ENCODE measurements at places on chromosomes 3 and 15.

DNA sequence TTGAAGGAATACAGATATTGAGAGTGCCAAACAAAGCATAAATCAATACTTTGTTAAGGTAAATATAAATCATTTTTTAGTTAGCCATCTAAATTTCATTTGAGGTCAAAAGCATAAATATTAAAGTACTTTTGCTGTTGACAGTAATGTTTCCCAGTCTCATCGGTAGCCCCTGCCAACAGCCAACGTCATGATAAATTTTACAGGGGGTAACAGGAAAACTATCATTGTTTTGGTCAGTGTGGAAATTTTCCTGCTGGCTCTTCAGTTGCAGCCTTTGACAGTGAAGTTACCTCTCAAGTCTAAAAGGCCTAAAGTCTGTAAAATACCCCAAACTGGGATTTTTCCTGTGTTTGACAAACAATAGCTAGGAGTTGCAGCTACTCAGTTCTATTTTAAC is 37.3 kb upstream of the TTC14 start:
- no peak for DNase-seq

DNA sequence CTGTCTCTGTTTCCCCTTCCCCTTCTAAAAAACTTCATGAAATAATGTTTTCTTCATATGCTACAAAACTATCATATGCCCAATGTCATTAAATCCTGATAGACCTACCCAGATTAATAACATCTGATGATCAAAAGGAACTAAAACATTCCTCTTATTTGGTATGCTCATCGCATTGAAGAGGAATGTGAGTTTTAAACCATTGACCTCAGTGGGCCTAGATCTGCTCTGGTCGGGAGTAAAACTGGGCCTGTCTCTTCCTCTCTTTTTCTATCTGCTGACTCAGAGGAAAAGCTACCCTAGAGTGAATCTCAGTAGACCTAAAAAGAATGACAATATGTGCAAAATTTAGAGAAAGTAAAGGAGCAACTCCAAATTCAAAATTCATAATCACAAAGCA is 275.8 kb downstream of the SATB1 start:
- peak; percentile 26 for DNase-seq

DNA sequence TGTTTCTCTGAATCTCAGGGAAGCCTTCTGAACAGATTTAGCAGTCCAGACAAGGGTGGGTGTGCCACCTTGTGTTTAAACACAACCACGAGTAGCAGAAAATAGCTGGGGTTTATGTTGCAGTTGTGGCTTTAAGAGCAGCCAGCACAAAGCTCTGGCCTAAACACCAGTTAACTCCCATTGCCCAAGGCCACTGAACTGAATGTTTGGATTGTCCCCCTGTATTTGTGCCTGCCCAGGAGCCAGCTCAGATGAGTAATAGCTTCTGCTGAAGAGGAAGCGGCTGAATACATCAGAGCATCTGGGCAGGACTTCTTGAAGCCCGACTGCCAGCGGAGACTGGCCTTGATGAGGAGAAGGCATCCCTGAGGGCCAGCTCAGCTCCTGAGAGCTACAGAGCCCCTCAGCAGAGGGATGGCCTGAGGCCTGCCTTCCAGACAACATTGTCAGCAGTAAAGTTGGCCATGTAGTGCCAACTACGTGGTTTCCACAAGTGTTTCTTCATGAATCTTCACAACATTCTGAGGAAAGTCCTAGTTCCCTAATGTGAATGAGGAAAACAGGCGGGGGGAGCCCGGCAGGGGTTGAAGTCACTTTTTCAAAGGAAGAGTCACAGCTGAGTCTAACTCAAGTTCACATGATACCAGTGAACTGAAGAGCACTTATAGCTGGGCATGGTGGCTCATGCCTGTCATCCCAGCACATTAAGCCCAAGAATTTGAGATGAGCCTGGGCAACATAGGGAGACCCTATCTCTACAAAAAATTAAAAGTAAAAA is 65.8 kb upstream of the ZBTB38 start:
- no peak for DNase-seq

- DNase-seq: no peak
These were observed 186.5 kb downstream of the FOXP1 start for GRCh38 chr3:71397046-71397445.

DNA sequence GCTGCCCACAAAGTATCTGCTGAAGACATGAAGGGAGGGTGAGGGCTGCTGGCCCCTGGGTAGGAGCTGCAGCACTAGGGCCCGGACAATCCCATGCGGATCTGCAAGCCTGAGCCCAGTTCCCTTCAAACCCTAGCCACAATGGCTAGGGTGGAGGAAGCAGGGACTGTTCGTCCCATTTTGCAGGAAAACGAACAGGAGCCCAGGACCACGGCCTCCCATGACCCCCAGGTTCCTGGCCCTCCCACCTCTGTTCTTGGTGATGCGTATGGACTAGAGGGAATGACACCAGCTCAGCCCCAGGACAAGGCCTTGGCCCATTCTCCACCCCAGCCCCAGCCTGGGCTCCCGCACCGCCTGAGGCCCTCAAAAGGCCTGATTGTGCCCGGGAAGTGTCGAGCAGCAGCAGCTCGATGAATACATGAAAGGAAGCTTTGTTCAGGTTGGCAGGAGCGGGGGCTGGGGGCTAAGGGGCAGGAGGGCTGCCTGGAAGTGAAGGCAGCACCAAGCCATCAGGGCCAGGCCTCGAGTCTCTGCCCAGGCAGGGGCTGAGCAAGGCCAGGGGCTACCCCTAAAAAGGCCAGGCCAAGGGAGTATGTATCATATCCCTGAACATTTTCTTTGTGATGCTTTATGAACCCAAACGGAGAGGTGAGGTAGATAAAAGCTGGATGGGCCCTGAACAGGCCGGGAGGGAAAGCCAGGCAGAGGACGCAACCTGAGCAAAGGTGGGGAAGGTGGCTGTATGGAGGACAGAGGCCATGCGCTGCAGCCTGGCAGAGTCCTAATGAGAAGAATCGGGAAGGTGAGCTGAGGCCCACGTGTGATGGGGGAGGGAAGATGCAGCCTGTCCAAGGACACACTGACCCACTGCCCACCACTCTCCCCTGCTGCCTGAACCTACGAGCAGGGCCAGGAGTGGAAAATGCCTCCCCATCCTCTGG is 12.2 kb downstream of the SEMA7A start:
- no peak for DNase-seq

DNA sequence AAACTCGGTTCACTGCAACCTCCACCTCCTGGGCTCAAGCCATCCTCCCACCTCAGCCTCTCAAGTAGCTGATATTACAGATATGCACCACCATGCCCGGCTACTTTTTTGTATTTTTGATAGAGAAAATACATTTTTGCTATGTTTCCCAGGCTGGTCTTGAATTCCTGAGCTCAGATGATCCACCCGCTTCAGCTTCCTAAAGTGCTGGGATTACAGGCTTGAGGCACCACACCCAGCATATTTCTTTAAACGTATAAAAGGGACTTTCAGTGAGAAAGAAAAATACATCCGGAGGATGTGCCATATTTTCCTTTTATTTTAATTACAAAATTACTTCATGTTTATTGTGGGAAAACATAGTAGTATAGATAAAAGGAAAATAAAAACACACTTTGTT is 55.2 kb downstream of the RPL39L start:
- no peak for DNase-seq

- DNase-seq: no peak
These were observed 149.3 kb downstream of the FMN1 start for GRCh38 chr15:33045066-33045810.

All from fibroblast of skin of left quadriceps (primary cell).